ENCODE measurements at places on chromosomes 5 and 9.

DNA sequence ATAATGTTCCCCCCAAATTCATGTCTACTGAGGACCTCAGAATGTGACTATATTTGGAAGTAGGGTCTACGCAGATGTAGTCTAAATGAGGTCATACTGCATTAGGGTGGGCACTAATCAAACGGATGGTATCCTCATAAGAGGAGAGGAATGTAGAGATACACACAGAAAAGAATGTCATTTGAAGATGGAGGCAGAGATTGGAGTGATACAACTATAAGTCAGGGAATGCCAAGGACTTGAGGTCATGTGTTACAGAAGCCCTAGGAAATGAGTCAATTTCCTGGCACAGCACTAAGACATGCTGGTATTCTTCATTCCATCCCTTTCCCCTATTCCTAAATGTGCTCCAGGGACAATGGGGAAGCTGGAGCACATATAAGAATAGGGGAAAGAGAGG, 758 bp upstream of the PDCD1LG2 start:
- DNase-seq = no peak

DNA sequence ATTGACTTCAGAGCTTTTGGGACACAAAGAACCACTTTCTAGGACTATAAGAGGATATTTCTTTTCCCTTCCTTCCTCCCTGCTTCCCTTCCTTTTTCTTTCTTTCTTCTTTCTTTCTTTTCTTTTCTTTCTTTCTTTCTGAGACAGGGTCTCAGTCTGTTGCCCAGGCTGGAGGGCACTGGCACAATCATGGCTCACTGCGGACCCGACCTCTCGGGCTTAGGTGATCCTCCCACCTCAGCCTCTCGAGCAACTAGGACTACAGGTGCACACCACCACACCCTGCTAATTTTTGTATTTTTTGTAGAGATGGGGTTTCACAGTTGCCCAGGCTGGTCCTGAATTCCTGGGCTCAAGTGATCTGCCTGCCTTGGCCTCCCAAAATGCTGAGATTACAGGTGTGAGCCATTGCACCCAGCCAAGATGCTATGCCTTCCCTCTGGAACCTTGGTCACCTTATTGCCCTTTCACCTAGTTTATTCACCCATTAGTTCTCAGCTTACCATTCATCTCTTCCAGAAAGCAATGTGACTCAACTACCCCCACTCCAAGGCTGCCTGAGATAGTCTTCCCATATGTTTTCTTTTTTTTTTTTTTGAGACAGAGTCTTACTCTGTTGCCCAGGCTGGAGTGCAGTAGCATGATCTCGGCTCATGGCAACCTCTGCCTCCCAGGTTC, 10.1 kb downstream of the PLIN2 start:
- no peak for DNase-seq

GRCh38 chr5:56985936-56986625, 34.2 kb upstream of the MIER3 start:
- DNase-seq = no peak

DNA sequence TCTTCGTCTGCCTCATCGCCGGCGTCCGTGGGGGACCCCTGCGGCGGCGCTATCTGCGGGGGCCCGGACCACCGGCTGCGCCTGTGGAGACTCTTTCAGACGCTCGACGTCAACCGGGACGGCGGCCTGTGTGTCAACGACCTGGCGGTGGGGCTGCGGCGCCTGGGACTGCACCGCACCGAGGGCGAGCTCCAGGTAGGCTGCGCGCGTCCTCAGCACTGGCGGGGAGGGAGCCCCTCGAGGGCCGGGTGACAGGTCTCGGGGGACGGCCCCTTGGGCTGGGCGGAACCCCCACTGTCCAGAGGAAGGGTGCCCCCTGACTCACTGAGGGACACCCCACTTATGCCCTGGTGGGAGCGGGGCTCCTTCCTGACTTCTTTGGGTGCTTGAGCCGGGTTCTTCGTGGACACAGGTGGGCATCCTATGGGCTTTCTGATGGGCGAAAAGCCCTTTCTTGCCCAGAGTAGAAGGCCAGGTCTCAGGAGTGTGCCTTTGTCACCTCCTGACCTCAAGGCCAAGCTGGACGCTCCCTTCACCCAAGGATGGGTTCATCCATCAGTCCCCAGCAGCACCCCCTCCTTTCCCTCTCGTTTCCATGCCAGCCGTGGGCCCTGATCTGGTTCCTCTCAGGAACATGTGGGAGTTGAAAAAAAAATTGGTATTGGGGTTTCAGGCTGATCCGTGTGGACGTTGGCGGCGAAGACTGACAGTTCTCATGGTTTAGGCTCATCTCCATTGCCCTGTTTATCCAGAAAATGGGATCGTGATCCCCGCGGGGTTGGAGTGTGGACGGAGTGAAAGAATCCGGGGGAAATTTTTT, 564 bp downstream of the SLC25A25 start:
- no peak for DNase-seq

DNA sequence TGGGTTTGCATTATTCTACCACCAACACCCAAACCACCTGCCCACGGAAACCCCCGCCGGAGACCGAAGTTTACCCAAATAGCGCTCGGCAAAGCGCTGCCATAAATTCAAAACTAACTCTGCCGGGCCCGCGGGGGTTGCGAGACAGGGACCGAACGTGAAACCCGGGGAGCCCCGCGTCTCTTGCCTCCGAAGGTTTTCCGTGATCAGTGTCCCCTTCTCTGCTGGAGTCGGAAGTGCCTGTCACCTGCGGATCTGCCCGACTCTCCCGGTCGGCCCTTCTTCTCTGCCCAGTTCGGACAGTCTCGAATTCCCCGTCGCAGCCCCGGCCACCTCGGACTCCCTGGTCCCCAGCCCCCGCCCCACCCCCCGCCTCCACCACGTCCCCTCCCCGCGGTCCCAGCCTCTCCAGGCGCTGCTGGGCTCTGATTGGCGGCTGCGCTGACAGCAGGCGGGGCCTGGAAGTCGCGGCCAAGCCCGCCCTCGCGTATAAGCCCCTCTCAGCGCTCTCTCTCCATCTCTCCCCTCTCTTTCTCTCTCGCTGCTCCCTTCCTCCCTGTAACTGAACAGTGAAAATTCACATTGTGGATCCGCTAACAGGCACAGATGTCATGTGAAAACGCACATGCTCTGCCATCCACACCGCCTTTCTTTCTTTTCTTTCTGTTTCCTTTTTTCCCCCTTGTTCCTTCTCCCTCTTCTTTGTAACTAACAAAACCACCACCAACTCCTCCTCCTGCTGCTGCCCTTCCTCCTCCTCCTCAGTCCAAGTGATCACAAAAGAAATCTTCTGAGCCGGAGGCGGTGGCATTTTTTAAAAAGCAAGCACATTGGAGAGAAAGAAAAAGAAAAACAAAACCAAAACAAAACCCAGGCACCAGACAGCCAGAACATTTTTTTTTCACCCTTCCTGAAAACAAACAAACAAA, at the start of gene RORB:
Gene RORB (plus strand): TSS at position 517 of the 929 bp plus-strand sequence. CDS start 642 bp downstream, outside the sequence.
- DNase-seq = peak; percentile 43

DNA sequence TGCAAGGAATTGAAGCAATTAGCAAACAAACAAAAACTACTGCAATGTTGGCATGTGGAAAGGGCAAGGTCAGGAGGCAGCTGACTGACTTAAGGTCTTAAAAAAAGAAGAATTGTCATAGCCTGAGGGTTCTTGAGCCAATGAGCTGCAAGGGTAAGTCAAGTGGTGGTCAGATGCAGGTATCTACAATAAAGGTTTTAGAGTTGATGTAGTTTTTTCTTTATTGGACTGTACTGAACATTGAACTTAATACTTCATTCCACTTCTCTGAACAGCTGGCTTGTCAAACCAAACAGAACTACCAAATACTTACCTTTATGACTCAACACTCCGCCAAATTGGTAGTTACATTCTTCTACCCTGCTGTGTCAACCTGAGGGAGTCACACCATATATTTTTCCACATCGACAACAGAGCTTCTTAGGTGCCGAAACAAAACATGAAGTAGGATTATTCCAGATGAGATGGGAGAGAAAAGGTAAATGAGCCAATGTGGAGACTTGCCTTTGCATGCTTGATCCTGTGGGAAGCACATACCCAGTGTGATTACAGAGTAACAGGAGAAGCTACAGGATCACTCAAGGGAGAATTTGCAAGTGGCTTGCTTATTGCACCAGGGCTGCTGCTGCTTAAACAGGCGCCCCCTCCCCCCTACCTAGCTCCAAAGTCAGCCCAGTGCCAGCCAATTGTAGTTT, 35.3 kb downstream of the EQTN start:
- DNase-seq = no peak

- no peak for DNase-seq
Observed at GRCh38 chr5:40381676-40382363, 297.9 kb upstream of the PTGER4 start.

GRCh38 chr5:52043543-52043942, 660.3 kb downstream of the ISL1 start:
- DNase-seq = no peak

DNA sequence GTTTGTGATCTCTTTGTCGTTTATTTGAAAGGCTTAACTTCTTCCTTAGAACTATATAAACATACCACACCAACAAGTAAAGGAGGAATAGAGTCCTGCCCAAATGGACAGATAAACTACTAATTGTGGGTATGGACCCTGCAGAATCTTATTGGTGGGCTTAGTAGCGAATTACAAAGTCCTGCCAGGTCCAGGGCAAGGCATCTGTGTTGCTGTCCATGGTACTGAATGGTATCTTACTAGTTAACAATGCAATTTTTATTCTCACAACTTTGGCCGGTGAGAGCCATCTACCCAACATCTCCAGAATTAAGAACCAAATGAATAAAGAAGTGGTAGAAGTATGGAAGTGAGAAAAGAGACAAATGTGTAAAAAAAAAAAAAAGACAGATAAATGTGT, 1782.4 kb upstream of the WWC1 start:
- no peak for DNase-seq

DNA sequence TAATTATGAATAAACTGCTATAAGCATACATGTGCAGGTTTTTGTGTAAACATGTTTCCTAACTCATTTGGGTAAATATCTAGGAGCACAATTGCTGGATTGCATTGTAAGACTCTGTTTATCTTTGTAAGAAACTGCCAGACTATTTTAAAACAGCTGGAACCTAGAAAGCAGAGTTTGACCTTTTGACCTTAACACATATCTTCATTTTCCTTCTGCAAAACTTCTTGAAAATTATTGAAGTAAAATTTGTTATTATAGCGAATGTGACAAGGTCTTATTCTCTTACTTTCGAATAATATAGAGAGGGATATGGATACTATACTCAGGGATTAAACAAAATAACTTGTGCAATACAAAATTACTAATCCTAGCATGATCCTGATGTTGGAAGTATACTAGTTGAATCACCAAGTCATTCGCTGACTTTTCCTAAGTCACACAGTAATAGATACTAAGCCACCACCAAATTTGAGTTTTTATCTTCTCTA, 3.2 kb upstream of the ANXA1 start:
- DNase-seq = no peak

DNA sequence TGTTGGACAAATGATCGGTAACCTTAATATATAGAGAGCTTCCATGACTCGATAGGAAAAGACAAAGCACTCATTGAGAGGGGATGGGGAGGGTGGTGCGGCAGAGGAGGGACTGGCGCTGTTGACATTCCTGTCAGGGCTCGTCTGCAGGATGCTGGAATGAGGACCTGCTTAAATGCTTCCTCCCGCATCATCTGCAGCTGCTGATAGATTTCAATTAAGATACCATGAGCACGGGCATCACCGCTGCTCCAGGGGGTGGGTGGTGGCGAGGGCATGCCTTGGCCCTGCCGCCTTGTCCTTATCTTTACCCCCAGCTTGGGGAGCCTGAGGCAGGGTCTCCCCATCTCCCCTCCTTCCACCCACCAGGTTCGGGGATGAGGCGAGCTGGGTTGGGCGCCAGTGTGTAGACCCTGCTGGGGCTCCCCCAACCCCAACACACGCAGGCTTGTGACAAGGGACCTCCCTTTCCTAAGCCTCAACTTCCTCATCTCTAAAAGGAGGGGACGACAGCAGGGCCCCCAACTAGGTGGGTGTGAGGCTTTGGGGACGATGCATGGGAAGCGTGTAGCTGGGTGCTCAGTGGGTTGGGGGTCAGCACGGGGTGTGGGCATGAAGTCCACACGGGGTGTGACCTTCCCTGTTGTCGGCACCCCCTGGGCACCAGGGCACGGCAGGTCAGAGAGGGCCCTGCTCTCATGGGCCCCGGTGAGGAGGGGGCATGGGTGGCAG, 11.7 kb upstream of the QRFP start:
- no peak for DNase-seq

GRCh38 chr9:98484162-98484561, 224.6 kb downstream of the GABBR2 start:
- DNase-seq = no peak

DNA sequence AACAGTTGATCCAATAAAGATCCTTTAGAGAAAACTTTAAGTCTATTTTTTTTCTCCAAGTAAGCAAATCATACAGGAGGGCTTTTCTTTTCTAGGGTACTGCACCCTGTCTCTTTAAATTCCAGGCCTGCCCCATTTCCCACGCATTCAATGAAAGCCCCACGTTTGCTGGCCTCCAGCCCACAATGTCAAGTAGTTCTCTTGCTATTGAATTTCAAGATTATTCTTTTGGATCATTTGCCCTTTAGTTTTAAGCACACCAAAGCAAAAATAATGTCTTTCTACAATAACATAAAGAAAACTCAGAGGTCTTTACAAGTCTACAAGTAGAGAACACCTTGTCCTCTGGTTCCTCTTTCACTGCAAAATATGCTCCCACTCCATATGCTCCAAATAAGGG, 15.6 kb downstream of the MLLT3 start:
- no peak for DNase-seq

DNA sequence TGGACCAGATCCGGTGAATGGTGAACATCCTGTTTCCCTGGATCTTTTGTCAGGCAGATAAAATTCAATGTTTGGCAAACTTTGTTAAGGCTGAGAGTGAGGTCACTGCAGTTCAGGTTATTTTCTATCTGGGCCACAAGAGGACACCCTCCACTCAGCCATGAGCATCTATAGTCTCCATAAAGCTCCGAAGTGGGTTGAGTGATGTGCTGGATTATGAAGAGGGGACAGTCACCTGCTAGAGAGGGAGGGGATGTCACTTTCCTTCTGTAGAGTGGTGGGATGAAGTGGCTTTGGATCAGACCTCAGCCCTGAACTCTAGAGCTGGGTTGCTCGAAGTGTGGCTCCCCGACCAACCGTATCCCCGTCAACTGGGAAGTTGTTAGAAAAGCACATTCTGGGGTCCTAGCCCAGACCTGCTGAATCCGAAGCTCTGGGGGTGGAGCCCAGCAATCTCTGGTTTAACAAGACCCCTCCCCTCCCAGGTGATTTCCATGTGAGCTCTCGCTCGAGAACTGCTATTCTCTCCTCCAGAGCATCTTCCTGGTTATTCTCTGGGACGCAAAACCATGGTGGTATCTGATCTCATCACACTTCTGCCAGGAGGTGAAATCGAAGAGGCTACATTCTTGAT, 31.8 kb upstream of the FGF1 start:
- peak; percentile 19 for DNase-seq

DNA sequence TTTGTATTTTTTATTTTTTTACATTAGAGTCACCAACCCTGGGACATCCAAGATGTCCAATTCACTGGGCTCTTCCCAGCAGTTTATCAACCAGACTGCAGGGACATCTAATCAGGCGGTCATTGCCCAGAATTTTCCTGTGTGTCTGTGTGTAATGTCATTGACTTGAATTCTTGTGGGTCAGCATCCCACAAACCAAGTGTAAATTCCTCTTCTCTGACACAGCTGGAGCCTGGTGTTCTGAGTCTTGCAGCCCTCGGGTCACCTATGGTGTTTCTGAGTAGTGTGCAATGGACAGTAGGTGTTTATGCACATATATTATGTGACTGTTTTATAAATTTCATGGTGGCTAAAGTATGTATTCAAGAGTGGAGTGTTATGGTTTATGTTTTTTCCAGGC, 815.7 kb downstream of the SEMA5A start:
- DNase-seq = no peak

- no peak for DNase-seq
Observed at GRCh38 chr9:130624154-130624553, 40.2 kb upstream of the PRDM12 start.

GRCh38 chr5:39164016-39164415, 55.3 kb downstream of the FYB1 start:
- peak; percentile 29 for DNase-seq
